ENCODE measurements at places on chromosomes 4 and X.

GRCh38 chr4:72338060-72338459 lies 231.0 kb downstream of the ADAMTS3 start:
- no peak for DNase-seq

GRCh38 chrX:84487365-84488353 lies 14.6 kb downstream of the HDX start:
- DNase-seq = no peak

DNA sequence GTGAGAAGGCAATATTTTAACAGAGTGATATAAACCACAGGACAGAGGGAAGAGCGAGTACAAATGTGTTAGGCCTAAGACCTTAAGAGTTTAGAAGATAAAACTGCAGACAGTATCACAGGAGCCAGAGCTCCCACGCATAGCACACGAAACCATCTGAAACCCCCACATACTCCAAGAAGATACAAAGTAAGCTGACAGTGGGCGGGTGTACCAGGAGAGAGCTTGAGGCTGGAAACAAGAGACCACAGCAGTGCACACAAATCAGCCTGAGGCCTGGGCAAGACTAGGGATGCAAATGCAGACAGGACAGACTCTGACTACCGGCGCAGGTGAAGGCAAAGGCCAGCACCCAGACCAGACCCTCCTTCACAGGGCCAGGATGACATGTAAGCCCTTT lies 54.1 kb upstream of the ARHGAP24 start:
- DNase-seq = no peak

- no peak for DNase-seq
These were observed 44.6 kb upstream of the LEF1 start for GRCh38 chr4:108213308-108213707.

- no peak for DNase-seq
These were observed 124.2 kb upstream of the DGKK start for GRCh38 chrX:50594788-50595187.

DNA sequence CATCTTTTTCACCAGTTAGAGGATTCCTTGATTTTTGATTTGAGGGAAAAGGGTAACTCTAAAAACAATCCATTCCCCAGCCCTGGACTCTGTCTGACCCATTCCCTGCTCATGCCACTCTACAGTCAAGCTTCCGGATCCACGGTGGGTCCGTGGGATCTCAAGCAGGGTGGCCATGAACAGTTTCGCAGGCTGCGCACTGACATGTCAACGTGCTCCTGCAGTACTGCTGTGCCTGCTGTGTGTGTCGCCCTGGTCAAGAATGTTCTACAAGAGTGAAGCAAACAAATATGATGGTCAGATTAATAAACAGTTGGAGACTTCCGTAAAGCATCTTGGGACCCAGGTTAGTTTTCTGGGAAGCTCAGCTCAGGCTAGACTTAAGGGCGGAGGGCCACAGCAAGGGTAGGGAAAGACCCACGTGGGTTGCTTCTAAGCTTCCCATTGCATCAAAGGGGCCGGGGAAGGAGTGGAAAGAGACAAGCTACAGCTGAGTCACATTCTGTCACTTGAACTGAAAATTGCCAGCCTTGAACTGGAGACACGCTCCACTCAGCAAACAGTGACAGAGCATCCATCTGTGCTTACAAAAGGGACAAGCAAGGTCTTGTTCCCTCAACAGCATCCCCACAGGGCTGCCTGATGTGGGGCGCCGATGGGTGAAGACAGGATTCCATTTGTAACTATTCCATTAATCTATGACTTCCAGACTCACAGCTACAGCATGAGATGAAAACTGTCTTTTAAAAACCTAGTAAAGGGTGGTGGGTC lies 81.8 kb downstream of the MTMR1 start:
- no peak for DNase-seq

DNA sequence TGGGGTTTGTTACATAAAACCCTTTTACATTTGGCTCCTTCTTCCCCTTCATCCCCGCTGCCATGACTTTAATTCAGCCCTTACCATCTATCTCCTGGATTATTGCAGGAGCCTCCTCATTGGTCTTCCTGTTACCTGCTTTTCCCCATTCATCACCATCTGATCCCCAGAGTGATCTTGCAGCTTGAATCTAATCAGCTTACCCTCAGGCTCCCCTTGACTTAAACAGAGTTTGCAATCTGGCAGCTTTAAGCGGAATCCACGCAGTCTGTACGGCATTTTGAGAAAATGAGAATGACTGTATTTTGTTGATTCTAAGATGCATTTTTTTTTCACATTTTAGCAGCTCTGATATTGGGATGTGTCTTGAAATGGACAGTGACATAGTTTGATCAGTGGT lies 14.9 kb upstream of the PPEF1 start:
- no peak for DNase-seq

DNA sequence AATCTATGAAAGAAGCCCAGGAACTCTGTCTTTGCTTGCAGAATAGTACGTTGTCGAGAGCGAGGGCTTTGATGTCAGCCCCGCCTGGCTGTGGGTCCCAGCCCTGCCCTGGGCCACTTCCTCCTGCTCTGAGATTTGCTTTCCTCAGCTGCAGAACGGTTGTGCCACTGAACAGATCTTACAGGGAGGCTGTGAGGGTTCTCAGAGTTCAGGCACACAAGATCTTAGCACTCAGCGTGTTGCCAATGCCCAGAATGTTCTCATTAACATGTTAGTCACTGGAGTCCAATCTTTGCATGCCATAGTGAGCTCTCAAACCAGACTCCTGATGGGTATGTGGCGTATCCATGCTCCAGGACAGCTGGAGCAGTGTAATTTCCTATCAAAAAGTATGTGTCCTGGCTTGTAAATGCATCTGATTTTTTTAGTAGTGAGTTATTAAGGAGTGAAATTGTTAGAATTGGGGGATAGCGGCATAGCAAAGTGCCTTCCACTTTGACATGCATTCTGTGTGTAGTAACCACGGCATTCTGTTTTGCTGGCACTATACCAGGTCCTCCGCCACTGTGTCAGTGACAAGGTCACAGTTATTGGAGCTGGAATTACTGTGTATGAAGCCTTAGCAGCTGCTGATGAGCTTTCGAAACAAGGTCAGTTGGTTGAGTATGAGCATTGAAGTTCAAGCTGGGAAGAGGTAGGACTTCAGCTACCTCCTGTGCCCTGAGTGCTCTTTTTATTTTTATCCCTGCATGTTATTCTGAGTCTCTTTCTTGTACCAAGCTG lies 31.6 kb downstream of the TKTL1 start:
- DNase-seq = no peak

- DNase-seq = no peak
These were observed 18.0 kb upstream of the CYP2U1 start for GRCh38 chr4:107913283-107913899.

- DNase-seq = no peak
These were observed 28.5 kb downstream of the EMCN start for GRCh38 chr4:100489305-100489704.

GRCh38 chr4:176002007-176002613 lies 63.5 kb upstream of the WDR17 start:
- DNase-seq = no peak

DNA sequence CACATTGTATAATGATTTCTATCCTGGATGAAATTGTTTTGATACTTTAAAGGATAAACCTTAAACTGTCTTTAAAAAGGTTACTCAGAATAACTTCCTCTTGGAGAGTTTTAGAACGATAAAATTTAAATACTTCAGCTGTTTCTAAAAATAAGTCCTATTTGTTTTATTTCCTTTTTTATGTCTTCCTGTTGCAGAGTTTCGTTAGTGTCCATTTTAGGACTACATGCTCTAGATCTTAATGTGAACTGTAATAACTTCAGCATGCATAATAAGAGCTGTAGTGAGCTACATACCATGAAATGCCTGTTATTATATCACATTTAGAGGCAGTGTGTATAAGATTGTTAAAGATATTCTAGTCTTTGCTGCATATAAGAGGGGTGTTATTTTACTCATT lies 14.6 kb downstream of the ATP10D start:
- no peak for DNase-seq

GRCh38 chrX:97126020-97126419 lies 242.3 kb downstream of the RPA4 start:
- DNase-seq = no peak

GRCh38 chr4:67160394-67160793 lies 384.9 kb downstream of the CENPC start:
- no peak for DNase-seq

GRCh38 chrX:100447655-100448397 lies 37.8 kb upstream of the PCDH19 start:
- no peak for DNase-seq

GRCh38 chrX:17413228-17413627 lies 38.2 kb downstream of the NHS start:
- no peak for DNase-seq

GRCh38 chr4:175930471-175930870 lies 118.4 kb upstream of the GPM6A start:
- no peak for DNase-seq

GRCh38 chr4:115454228-115454627 lies 340.8 kb upstream of the NDST4 start:
- DNase-seq = no peak

DNA sequence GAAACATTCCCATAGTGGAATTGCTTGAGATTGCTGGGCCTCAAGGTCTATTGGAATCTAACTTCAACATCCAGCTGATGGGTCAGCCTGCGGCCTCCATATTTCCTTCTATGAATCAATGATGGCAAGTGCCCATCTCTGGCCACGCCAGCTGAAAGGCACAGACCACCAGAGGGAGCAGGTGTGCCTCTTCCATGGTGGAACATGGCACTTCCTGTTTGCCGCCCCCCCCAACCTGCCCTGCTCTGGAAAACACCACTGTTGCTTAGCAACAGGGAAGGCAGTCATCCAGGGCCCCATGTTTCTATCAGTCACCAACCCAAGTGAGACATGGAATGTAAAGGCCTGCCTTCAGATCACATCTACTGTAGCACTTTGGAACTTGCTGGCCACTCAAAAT lies 11.6 kb downstream of the PAGE4 start:
- DNase-seq = no peak

Measured in stimulated activated CD8-positive, alpha-beta memory T cell treated with anti-CD3 and anti-CD28 coated beads, Interleukin-4, amount 100 ng/mL, for 1 hour (primary cell).